ENCODE measurements at places on chromosomes 11 and 22.

DNA sequence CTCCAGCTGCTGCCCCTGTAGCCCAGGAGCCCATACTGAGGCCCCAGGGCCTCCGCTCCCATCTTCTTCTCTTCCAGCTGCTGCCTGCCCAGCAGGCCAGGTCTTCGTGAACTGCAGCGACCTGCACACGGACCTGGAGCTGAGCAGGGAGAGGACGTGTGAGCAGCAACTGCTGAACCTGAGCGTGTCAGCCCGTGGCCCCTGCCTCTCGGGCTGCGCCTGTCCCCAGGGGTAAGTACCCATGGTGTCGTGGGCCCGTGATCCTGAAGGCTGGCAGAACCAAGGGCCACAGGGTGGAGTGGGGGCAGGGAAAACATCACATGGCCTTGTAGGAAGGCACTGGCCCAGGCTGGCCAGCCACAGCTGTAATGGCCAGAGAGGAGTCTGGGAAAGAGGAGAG is 31.2 kb downstream of the OTOG start:
- no peak for DNase-seq

DNA sequence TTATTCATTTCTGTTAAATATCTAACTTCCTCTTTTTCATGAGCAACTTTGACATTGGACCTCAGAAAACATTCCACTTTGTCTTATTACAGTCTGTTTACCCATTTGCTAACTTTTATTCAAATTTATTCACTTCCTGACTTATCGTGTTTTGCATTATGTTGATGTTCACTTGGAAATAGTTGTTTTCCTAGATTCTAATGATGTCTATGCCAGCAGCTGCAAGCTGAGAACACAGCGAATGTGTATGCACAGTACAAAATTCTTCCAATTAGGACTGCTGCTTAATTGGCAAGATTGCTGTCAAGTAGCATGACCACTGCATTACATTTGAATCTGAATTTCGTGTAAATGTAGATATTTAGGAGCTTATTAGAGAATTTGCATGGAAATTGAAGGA is 61.5 kb upstream of the GRIA4 start:
- DNase-seq: no peak

DNA sequence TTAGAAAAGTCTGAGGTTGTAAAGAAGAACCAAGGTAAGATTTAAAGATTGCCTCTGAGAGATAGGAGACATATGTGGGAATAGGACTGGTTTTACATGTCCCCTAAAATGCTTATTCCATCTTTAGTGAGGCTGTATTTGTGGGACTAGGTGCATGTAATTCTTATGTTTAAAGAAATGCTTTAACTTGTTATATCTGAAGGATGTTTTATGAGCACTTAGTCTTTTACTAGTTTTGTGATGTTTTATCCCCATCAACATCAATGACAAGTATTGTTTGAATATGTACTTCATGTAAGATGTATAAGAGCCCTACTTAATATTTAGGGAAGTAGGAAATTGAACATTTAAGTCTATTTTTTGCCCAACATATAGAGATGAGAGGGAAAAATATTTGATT is 24.7 kb downstream of the GRAMD1B start:
- DNase-seq: no peak

GRCh38 chr11:71430166-71430565 is 18.0 kb downstream of the DHCR7 start:
- no peak for DNase-seq

GRCh38 chr22:42857845-42858481 is 890 bp upstream of the ARFGAP3 start:
- no peak for DNase-seq

GRCh38 chr22:36860821-36861659 is at the start of gene NCF4:
Gene NCF4 (plus strand): TSS chr22:36861006. CDS start chr22:36861172, 166 bp downstream.
- DNase-seq: peak; percentile 18

GRCh38 chr22:32911503-32911902 is 110.0 kb downstream of the TIMP3 start:
- no peak for DNase-seq

GRCh38 chr11:91086028-91086427 is 863.2 kb upstream of the CHORDC1 start:
- DNase-seq: no peak

- DNase-seq: peak; percentile 32
Measured at GRCh38 chr11:67416416-67417335, 1.2 kb downstream of the CARNS1 start.

DNA sequence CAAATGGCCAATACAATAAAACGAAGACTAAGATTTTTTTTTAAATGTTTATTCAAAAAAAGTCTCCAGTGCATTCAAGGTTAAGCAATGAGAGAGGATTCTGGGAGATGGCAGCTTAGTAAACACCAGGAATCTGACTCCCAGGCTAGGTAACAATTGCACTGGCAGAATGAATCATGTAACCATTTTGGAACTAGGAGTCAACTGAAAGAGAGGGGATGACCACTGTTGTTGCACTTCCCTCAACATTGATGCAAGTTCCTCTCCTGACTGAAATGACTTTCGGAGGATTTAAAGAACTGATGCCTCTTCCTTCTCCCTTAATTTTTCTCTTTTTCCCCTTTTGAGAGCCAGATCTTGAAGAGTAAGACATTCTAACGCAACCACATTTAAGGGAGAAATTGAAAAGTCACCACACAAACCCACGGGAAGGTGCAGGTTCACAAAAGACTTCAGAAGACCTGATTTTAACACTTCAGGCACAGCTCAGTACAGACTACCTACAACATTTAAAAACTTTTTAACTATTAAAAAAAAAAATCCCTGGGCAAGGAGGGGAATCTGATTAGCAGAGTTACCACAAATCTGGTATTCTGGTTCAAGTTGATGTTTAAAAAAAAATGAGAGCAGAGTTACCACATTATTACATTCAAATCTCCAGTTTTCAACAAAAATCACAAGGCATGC is 56.8 kb downstream of the FCHSD2 start:
- no peak for DNase-seq

GRCh38 chr11:29333993-29334775 is 682.6 kb downstream of the KCNA4 start:
- no peak for DNase-seq

DNA sequence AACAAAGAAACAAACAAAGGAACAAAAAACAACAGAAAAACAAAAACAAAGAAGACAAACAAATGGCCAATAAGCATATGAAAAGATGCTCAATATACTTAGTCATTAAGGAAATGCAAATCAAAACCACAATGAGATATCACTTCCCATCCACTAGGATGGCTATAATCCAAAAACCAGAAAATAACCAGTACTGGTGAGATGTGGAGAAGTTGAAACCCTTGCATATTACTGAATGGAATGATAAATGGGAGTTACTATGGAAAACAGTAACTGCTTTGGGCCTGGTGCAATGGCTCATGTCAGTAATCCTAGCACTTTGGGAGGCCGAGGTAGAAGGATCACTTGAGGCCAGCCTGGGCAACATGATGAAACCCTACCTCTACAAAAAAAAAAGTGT is 44.9 kb upstream of the RBFOX2 start:
- DNase-seq: no peak

DNA sequence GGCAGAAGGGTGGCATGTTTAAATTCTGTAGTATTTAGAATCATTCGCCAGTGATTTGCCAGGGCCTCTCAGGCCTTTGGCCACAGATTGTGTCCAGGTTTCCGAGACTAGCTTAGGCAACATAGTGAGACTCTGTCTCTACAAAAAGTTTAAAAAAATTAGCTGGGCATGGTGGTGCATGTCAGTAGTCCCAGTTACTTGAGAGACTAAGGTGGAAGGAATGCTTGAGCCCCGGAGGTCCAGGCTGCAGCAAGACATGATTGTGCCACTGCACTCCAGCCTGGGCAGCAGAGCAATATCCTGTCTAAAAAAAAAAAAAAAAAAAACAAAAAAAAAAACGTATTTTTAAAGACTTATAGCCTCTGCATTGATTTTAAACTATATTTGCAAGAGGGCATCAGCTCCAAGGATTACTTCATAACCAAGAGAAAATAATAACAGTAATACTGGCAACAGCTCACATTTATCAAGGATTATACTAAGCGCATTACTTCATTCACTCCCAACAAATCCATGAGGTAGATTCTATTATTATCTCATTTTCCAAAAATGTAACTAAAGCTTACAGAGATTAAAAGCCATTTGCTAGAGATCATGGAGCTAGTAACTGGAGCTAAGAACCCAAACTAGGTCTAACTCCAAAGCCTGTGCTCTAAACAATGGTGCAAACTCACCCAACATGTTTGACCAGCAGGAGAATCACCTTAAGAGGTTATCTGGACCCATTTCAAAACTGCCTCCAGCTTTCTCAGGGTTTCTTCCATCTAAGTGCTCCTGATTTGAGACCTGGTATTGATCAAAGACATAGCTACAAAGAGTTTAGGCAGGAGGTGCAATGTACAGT is 32.6 kb upstream of the SLC6A5 start:
- no peak for DNase-seq

GRCh38 chr11:132114185-132114584 is 743.8 kb downstream of the NTM start:
- DNase-seq: no peak

GRCh38 chr22:35437049-35437448 is 37.1 kb downstream of the MCM5 start:
- DNase-seq: no peak

DNA sequence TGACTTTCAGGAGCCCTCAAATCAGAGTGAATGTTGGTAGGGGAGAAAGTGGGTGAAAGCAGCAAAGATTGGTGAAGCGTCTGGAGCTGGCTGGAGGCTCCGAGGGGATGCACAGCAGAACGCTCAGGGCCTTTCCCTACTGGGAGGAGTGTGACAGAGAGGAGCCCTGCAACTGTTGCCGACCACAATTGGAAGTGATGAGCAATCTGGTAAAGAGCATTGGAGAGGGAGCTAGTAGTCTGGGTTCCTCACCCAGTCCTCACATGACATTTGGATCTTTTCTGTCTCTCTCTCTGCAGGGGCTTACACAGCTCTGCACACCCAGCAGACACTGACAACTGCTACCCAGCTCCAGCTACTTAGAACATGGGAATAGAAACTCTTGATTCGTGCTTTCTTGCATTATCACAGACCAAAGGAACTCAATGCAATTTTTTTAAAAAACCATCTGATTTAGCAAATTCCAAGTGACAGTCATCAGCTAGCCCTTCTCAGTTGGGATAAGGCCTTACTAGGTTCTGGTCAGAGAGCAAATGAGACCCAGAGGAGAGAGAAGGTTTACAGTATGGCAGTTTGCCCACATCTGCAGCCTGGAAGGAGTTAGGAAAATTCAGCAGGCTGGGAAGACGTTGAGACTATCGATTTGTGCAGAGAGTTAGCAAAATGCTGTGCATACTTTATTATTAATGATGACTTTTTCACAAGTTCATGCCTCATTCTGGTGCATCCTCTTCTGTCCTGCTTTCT is 278.0 kb upstream of the PLET1 start:
- no peak for DNase-seq

GRCh38 chr11:46469926-46470325 is 78.3 kb upstream of the CHRM4 start:
- DNase-seq: no peak

DNA sequence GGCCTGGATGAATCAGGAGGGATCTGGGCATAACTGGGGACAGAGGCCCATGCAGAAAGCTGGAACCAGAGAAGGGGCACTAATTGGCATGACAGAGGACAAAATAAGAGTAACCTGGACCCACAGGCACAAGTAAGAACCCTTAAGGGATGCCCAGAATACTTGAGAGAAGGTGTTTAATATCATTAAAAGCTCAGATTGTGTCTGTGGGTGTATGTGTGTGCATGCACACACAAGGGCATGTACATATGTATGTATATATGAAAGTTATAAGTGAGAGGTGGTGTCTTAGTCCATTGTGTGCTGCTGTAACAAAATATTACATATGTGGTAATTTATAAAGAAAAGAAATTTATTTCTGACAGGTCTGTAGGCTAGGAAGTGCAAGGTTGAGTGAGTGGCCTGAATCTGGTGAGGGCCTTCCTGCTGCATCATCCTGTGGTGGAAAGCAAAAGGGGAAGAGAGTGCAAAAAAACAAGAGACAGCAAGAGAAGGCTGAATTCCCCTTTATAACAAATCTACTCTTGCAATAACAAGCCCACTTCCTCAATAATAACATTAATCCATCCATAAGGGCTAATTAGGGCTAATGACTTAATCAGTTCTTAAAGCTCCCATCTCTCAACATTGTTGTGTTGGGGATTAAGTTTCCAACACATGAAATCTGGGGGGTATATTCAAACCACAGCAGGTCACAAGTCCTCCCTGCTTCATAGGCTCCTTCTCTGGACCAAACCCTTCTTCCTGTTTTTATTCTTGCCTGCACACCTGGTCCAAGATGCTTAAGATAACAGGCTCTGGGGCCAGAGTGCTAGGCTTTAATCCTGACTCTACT is 68.3 kb upstream of the POU2AF2 start:
- no peak for DNase-seq

- DNase-seq: no peak
Measured at GRCh38 chr22:42996646-42997365, 18.1 kb downstream of the PACSIN2 start.

DNA sequence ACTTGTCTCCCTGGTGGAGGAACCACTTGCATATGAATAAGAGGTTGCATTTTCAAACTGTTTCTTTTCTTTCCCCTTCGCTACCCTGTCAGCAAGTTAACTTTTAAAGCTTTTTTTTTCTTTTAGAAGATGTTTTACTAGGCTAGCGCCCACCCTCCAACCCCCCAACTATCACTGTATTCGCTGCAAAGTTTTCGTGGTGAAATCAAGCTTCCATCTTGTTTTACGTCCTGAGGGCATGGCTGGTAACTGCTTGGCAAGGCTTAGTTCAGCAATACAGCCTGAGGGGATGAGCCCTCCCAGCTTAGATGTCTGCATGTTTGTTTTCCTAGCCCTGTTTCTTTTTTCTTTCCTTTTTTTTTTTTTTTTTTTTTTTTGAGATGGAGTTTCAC is 1359.3 kb downstream of the LRRC4C start:
- DNase-seq: no peak

GRCh38 chr11:64644647-64645275 is 53.7 kb downstream of the SLC22A12 start:
- no peak for DNase-seq

DNA sequence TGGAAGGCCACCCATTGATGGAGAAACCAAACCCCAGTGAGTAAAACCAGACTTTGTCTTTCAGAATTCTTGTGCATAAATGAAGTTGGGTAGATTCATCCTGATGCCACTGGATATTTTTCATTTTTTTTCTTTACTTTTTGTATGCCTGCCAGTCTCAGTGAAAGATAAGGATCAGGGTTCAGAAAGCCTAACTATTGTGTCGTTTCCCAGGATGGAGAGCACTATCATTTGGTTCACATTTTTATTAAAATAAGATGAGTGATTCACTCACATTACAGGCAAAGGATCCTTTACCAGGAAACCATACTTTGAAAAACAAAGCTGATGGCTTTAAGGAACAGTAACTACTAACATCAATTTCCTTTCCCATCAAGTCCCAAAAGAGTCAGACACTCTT is 52.0 kb downstream of the ARFGAP2 start:
- DNase-seq: no peak

GRCh38 chr22:41367039-41367679 is 14.6 kb upstream of the TEF start:
- DNase-seq: peak; percentile 99
